GF-D8 (cell line): ENCODE measurements at places on chromosomes 13 and 19.

GRCh38 chr13:73572824-73573223, 514.0 kb downstream of the KLF5 start:
- no peak for DNase-seq

GRCh38 chr13:109684084-109684823, 102.1 kb downstream of the IRS2 start:
- no peak for DNase-seq

DNA sequence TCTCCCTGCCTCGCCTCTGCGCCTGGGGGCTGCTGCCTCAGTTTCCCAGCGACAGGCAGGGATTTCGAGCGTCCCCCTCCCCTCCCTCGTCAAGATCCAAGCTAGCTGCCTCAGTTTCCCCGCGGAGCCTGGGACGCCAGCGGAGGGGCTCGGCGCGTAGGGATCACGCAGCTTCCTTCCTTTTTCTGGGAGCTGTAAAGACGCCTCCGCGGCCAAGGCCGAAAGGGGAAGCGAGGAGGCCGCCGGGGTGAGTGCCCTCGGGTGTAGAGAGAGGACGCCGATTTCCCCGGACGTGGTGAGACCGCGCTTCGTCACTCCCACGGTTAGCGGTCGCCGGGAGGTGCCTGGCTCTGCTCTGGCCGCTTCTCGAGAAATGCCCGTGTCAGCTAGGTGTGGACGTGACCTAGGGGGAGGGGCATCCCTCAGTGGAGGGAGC, 722 bp upstream of the ICAM1 start:
- peak; percentile 90 for DNase-seq

DNA sequence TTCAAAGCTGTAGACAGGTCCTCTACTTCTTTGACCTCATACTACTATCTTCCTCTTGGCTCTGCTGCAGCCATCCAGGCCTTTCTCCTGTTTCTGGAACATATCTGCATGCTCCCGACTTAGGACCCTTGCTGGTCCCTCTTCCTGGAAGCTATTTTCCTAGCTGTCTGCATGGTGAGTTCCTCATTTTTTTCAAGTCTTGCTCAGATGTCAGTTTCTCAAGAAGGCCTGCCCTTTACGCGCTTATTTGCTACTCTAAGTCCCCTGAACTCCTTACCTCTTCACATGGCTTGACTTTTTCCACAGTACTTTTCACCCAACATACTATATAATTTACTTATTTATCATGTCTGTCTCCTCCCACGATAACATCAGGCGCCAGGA, 31.4 kb downstream of the DNAJC3 start:
- peak; percentile 39 for DNase-seq

GRCh38 chr19:36688058-36688457, 646 bp downstream of the ZNF567 start:
- no peak for DNase-seq
